ENCODE measurements at places on chromosomes 16 and 17. TPM values are rescaled to one million over a fixed set of nuclear protein-coding genes. Genes with fewer than 3 reads are reported as not detected.

C1QTNF8 gene
- total RNA-seq, result not detected

MFSD11 gene
- 23.2 TPM for total RNA-seq

MARVELD3 gene
- not detected for total RNA-seq

ACAP1 gene
- total RNA-seq, result 400 TPM

ABHD15 gene
- 5.1 TPM for total RNA-seq

KCNG4 gene
- total RNA-seq, result not detected

Data from activated naive CD4-positive, alpha-beta T cell treated with anti-CD3 and anti-CD28 coated beads, Interleukin-2, amount 50 U/mL, for 72 hours (primary cell).